ENCODE measurements at places on chromosomes 16 and 17.
A peak's percentile ranks its signal among the peaks of the same experiment; 100 is the strongest.

GRCh38 chr17:67528751-67529436 is 151.8 kb downstream of the PITPNC1 start:
- no peak for DNase-seq

DNA sequence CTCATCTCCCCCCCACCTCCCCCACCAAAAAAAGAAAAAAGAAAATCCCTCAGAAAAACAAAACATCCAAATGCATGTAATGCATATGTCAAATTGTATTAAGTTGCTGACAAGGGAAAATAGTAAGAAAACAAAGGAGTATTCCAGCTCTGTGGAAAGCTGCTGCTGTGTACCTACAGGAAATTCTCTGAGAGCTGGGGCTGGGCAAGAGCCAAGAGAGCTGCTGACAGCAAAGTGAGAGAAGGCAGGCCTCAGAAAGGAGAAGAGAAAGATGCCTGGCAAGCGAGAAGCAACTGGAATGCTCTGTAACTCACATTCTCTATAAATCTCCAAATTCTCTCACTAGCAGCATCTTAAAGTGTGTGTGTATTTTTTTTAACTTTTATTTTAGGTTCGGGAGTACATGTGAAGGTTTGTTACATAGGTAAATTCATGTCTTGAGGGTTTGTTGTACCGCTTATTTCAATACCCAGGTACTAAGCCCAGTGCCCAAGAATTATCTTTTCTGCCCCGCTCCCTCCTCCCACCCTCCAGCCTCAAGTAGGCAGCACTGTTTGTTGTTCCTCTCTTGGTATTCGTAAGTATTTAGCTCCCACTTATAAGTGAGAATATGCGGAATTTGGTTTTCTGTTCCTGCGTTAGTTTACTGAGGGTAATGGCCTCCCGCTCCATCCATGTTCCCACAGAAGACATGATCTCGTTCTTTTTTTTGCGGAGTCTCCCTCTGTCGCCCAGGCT is 24.4 kb downstream of the CNTROB start:
- DNase-seq, result no peak

DNA sequence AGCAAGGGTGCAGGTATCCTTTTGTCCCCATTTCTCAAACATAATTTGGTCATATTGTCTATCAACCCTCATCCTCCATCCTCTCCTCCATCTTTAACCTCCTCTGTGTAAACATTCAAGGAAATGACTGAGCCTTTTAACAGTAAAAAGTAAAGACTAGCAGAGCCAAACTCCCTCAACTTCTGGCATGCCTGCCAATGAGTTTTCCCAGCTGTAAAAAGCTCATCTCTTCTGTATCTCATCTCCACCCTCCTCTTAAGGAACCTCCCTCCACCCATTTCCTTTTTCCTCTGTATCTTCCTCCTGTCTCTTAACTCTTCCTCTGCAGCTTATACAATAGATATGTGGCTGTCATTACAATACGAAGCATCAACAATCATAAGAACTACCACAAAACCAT is 76.9 kb upstream of the PSMD7 start:
- DNase-seq, result no peak

DNA sequence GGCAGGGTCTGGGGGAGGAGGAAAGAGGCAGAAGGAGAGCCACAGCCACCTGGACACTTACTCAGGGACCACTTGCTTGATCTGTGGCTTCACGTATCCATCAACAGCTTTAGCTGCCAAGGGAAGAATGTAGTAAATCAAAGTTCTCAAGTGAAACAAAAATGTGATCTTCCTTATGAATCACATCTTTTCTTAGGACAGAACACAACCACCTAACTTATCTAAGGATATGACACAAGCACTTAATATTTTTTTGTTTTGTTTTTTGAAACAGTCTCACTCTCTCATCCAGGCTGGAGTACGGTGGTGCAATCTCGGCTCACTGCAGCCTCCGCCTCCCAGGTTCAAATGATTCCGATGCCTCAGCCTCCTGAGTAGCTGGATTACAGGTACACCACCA is 8.4 kb upstream of the GHDC start:
- no peak for DNase-seq

GRCh38 chr17:66690166-66690565 is 144.8 kb upstream of the CACNG5 start:
- DNase-seq, result no peak

GRCh38 chr16:82715833-82716232 is 89.1 kb downstream of the CDH13 start:
- no peak for DNase-seq

DNA sequence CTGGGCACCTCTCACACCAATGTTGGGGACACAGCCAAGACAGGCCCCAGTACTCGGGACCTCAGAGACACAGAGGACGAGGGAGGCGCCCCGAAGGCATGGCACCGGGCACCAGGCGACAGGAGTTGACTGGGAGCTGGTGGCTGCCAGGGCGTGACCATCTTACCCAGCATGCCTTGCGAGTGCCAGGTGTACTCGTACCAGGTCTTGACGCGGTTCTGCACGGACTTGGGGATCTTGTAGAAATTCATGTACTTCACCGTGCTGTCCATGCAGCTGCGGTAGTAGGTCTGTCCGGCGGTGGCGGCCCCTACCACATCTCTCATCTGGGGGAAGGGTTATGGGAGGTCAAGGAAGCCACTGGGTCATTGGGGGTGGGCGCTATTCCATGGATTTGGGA is 67.3 kb downstream of the CNGB1 start:
- no peak for DNase-seq

GRCh38 chr17:10697092-10698081 is at the start of the genes ADPRM and SCO1:
ADPRM (plus strand) TSS chr17:10697594; CDS start chr17:10704927, 7,333 bp downstream.
SCO1 (minus strand) TSS chr17:10697533; CDS start chr17:10697507, 26 bp downstream.
- peak; percentile 90 for DNase-seq

DNA sequence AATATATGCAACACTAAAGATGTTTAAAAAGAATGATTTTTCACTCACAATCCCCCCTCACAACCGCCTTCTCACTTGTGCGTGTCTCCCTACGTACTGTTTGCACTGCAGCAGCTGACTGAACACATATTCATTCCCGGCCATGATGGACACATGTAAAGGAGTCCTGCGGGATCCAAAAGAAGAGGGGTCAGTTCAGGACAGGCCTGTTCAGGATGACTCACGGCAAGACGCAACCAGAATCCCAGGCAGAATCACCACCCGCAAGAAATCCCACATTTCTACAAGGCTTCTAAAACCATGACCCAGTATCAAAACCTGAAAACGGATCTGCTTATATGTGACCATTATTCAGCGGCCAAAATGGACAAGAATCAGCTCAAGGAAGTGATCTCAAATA is 52.3 kb downstream of the CYB5D2 start:
- no peak for DNase-seq

DNA sequence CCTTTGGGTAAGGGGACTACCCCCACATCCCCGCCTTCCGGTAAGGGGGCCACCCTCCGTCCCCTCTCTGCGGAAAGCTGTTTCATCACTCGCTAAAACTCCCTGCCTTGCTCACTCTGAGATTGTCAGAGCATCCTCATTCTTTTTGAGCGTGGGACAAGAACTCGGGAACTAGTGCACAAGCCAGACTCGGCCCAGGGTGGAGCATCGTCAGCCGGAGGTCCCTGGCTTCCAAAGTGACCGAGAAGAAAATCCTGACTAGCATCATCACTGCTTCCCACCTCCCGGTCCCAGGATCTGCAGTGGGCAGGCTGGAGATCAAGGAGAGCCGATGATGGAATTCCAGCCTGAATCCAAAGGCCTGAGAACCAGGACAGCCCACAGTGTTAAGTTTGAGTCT is 380.3 kb downstream of the SEC14L1 start:
- DNase-seq, result no peak

- no peak for DNase-seq
Observed at GRCh38 chr17:81305051-81305630, 10.0 kb upstream of the SLC38A10 start.

- no peak for DNase-seq
Observed at GRCh38 chr17:75683583-75683982, 16.4 kb downstream of the SAP30BP start.

DNA sequence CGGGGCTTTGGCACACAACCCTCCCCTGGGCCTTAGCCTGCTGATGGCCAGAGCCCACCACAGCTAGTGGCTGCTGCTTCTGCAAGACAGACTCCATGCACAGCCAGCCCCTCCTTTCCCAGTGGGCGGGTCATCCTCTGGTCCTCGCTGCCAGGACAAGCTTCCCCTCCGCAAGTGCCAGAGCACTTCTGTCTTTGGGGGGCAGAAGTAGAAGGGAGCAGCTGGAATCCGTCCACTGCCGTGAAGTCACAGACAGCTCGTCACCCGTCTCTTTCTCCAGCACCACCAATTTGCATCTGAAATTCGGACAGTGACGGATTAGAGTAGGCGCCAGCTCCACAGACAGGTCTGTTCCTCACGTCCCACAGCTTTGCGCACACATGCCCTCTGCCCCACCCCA is 31.3 kb upstream of the NAT9 start:
- DNase-seq, result no peak

DNA sequence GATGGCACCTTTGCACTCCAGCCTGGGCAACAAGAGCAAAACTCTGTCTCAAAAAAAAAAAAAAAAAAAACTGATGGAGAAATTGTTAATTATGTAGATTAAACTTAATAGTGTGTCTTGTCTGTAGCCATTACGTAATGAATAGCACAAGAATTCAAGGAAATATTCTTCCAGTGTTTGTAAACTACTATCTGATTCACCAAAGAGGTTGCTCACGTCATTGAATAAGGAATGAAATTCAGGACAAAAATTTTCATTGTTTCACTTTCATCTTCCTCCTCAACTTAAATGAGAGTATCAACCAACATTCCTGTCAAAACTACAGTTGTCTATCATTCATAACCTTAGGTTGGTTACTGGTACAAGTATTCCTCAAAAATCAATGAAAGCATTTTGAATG is 30.7 kb upstream of the MYO18A start:
- DNase-seq, result no peak

DNA sequence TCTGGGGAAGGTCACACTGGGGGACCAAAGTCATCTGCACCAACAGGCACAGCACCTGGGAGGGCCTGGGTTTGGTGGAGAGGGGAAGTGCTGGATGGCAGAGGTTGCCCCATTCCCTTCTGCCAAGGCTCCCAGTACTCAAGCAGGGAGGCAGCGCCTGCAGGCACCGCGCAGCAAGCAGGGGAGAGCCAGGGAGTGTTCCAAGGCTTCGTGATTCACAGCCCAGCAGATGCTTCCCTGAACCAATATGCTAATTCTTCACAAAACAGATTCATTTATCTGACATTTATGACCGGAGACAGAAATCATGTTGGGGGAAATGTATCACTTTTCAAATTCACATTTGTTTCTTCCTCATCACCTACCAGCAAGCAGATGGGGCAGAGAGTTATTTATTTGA is 13.4 kb upstream of the CDH5 start:
- no peak for DNase-seq

GRCh38 chr17:32998111-32998886 is 6.7 kb downstream of the SPACA3 start:
- DNase-seq, result peak; percentile 59

DNA sequence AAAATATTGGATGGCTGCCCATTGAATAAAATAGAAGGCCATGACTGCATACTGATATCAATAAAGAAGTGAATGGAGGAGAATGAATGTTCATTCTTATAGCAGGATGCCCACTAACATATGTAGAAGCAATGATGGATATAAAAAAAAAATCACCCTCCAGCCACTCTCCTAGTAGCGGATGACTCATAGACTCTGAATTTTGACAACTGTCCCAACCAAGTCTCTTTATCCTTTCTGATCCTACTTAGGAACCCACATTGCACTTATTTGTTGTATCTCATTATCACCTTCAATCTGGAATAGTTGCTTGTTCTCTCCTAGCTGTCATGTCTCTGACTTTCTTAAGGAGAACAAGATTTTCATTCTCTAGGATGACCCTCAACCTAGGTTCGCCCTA is 429.9 kb downstream of the HS3ST3B1 start:
- no peak for DNase-seq

DNA sequence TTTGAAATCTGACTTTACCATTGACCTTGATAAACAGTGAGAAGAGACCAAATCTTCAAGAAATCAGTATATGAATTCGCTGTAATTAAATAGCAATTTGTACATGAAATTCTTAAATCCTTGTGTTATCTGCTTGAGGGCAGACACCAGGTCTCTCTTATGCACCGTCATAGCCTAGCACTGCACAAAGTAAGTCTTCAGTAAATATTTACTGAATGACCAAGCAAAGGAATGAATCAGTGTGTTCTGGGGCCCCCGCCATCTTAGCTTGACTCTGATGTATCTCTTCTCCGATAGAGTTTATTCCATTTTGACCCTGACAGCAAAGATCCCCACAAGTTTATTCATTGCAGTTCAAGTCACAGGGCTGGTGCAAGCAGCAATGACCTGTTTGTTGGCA is 328.0 kb downstream of the TMEM114 start:
- DNase-seq, result no peak

GRCh38 chr16:69711115-69711740 is 15.1 kb downstream of the NQO1 start:
- no peak for DNase-seq

DNA sequence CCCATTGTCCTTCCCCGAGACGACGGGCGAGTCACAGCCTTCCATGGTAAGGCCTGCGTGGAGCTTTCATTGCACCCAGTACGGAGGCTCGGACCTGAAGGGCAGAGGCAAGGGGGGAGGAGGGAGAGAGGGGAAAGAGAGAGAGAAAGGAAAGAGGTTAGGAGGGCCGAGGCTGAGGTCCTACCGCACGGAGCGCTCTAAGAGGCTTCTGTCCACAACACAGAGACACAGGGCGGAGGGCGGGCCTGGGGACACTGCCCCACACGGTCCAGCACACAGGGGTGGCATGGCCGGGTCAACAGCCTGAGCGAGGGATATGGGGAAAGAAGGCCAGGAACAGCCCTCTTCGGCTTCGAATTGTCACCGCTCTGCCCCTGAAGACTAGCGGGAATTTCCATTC is 87.8 kb downstream of the ZFHX3 start:
- no peak for DNase-seq

DNA sequence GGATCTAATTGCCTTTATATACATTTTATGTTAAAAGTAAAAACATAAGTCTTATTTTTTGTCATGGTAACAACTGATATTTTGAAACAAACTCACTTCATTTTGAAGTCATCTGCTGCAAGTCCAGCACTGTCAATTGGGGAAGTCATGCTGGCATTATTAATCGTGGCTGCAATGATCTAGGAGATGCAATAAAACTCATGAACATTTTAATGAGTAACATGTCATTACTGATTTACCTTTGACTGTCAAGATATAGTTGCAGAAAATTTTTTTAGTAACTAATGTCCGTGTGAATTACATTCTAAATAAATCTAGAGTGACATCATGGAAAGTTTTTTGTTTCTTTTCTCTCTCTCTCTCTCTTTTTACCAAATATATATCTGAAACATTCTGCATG is 17.3 kb upstream of the KRT24 start:
- DNase-seq, result no peak

All from activated naive CD8-positive, alpha-beta T cell treated with anti-CD3 and anti-CD28 coated beads for 36 hours (primary cell).